GM12891 (cell line): ENCODE measurements at places on chromosomes 4 and X.

DNA sequence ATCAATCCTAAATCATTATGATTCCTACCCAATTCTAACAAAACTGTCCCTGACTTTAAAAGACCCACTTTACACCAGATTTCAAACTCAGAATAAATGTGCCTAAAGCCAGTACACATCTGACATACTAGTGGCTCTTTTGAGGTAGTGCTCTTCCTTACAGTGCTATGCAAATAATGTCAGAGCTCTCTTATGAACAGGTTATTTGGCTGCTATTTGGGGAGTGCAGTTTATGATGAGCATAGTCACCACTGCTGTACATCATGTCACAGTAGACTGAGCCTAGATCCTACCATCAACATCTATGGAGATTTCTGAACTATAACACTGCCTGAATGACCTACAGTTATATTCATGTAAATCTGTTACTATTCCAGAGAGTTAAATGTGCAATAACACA lies 50.4 kb upstream of the PAGE5 start:
- no peak for DNase-seq

DNA sequence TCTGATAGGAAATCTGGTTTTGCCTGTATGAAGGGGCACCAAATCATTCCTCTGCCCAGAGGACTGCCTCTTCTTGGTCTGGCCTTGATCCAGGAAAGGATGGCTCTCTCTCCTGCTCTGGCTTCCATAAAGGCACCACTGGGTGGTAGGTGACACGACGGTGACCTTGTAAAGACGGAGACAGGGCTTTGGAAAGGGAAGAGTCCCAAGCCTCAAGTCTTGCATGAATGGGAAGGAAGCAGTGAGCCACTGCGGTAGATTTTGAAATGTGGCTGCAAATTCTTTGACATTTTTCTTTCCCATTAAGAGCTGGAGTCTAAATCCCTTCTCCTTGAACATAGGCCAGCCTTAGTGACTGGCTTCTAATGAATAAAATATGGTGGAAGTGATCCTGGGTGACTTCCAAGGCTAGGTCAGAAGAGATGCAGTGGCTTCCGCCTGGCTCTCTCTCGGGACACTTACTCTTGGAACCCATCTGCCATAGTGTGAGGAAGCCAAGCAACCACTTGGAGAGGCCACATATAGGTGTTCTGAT lies 347.4 kb downstream of the BCOR start:
- no peak for DNase-seq

GRCh38 chrX:37349221-37350033 lies at the start of gene PRRG1:
Gene PRRG1, plus strand, starts transcription at chrX:37349364. Its CDS starts 56,886 bp downstream, at chrX:37406250.
- DNase-seq = no peak

DNA sequence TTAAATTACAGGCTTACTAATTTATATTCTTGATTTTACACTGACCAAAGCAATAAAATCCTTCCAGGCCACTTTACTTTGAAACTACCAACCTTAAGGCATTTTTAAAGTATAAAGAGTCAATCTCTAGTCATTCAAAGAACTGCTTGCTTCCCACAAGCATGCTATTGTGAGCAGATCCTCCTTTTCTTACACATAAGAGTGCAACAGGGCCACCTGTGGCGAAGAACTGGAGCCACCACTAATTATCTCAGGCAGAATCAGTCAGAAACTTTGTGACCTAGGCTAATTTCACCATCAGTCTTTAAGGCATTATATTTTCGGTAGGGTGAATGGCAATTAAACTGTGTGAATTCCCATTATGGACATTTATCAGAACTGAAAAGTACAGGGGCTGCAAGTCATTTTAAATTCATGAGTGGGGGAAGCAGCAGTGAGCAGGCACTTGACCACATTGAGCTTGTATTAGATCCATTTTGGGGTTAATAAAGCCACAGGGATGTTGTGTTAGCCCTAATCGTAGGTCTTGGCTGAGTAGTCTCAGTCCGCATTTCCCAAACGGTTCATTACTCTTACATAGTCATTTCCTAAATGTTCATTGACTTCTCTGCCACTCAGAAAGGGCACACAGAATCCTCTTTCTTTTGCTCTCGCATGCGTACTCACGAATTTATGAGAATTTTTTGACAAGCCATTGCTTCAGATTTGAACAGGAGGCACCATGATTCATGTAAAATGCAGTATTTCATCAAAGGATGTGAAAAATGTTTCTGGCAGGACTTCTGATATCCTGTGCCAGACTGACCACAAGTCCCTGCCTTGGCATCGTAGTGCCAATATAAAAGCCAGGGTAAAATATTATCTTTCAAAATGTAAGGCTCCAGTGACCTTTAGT lies 39.8 kb downstream of the NPY2R start:
- no peak for DNase-seq

DNA sequence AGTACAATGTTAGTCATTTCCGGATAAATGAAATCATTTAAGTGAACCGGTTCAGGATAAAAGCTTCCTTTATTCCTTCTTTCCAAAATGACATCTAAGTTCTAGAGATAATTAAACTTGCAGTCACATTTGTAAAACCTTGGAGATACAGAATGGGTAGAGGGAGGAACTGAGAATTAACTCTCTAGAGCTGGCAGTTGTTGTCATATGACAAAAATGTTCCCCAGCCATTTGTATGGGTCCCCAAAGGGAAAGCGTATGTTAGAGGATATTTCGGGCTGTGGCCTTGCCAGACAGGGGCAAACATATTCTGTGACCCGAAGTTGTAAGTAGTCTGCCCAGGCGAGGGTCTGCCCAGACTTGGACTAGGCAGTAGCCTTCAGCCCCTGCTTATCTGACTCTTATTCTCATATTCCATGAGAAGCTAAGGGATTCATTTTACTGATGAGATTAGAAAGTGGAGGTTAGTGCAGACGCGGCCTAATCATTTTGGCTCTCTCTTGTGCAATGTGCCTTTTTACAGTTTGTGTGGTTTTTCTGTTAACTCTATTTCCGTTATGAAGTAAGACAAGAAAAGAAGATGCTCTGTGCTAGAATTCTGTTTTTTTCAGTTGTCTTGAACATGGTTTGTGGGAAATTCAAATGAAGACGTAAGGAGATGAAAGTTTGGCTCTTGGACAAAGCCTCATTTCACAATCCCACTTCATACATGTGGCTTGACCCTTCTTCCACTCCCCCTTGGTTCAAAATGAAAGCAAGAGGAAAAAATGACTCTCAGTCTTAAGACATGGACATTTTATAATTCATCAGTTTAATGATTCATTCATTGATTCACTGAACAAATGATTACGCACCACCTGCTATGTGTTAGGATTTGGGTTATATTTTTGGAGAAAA lies 2394.2 kb upstream of the AGA start:
- DNase-seq = no peak

GRCh38 chrX:19721726-19722370 lies 165.6 kb downstream of the SH3KBP1 start:
- no peak for DNase-seq

DNA sequence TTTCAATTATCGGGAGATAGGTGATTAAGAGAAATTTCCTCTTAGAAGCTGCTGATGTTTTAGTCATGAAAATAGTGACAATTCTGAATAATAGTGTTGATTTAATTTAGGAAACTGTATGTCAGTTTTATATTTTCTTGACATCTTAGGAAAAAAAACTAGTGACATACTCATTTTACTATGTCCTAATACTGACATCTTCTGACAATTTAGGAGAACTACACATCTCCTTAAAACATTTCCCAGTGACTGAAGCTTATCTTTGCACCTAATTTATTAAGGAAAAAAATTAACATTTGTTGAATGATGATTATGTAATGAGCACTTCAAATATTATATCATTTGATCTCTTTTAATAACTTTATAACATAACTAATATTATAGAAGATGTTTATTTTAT lies 42.0 kb upstream of the RBMXL3 start:
- DNase-seq = no peak

- DNase-seq = no peak
Measured at GRCh38 chrX:111503485-111503993, 7.9 kb upstream of the SERTM2 start.

- no peak for DNase-seq
Measured at GRCh38 chr4:54643172-54643571, 14.6 kb upstream of the KIT start.

DNA sequence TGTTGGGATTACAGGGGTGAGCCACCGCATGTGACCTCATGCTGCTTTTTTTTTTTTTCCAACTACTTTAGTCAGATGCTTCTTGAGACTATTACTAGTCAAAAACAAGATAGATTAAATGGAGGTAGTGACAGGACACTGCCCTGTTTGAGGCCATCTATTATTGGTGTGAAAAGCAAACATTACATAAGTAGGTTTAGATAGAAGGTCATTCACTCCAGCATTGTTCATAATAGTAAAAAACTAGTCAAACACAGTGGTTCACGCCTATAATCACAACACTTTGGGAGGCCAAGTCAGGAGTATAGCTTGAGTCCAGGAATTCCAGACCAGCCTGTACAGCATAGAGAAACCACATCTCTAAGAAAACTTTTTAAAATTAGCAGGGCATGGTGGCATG lies 16.3 kb downstream of the XIAP start:
- no peak for DNase-seq
